ENCODE measurements at places on chromosomes 6 and 20.

DNA sequence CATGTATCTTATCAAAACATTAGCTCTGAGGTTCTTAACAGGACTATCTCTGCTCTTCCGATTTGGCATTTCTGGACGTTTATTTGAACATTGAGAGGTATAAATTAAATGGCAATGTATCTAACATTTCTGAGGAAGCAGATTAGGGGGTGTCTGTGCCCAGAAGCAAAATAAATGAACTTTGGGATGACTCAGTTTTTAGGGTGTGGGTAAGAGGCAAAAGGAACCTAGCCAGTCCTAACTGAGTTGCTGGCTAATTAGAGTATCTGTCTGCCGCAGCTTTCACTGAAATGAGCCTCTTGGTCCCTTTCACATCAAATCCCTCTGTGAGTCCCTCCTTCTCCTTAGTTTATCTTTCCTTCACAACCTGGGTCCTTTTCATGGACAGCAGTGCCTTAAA lies 1.1 kb downstream of the RNF144B start:
- peak; percentile 15 for DNase-seq

DNA sequence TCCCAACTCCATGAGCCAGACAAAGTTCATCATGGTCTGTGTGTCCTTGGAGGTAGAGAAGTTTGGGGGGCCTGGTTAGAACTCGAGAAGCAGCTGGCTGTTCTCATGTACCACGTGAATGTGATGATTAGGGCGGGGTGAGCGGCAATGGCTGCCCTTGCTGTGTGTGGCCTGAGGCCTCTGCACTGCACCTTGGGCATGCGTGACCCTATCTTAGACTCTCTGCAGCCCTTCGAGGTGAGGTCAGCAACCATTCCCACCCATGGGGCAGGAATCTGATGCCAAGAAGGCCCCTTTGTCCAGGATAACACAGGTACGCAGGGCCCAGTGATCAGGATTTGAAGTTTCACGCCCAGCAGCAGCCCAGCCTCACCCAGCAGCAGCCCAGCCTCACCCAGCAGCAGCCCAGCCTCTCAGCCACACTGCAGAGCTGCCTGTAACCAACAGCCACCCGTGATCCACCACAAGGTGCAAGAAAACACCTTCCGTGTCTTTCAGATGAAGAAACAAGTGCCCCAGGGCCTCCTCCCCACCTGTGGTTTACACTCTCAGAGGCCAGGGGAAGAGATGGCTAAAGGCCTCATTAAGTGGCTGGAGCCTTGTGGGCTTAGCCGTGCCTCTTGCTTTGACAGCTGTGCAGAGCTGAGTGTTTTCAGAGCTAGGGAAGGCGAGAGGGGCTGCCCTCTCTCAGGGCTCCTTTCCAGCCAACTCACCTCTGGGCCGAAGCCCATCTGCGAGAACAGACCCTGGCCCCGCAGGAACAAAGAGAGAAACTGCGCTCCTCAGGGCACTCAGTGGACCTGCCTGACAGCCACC lies 195.2 kb upstream of the CDH4 start:
- no peak for DNase-seq

- DNase-seq, result no peak
These were observed 594.0 kb upstream of the JAG1 start for GRCh38 chr20:11267762-11268335.

DNA sequence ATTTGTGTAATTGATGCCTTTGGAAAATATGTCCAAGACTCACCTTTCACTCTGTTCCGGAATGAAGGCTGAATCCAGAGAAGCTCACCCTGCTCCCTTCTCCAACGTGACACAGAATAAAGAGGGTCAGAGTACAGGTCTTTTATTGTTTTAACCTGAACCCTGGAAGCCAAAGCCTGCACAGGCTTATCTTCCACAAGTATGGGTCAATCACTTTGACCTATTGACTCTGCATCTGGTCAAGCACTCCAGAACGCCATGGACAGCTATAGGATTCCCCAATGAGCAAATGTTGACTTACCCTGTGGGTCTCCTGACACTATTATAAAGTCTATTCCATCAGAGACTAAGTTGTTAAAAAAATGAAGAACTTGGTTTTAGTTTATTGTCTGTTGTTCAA lies 158.4 kb upstream of the MYLIP start:
- DNase-seq, result peak; percentile 69

GRCh38 chr6:8059129-8059528 lies 5.1 kb downstream of the BLOC1S5 start:
- DNase-seq, result no peak

DNA sequence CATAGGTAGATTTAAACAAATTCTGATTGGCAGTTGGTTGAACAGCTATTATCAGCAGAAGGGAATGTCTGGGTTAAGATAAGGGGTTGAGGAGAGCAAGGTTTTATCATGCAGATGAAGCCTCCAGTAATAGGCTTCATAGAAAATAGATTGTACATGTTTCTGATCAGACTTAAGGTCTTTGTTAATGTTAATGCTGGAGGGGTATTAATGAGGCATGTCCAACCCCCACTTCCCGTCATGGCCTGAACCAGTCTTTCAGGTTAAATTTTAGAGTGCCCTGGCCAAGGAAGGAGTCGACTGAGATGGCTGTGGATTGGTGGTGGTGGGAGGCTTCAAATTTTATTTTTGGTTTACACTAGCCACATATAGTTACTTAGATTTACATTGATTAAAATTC lies 3.4 kb downstream of the CLPSL1 start:
- DNase-seq, result no peak

DNA sequence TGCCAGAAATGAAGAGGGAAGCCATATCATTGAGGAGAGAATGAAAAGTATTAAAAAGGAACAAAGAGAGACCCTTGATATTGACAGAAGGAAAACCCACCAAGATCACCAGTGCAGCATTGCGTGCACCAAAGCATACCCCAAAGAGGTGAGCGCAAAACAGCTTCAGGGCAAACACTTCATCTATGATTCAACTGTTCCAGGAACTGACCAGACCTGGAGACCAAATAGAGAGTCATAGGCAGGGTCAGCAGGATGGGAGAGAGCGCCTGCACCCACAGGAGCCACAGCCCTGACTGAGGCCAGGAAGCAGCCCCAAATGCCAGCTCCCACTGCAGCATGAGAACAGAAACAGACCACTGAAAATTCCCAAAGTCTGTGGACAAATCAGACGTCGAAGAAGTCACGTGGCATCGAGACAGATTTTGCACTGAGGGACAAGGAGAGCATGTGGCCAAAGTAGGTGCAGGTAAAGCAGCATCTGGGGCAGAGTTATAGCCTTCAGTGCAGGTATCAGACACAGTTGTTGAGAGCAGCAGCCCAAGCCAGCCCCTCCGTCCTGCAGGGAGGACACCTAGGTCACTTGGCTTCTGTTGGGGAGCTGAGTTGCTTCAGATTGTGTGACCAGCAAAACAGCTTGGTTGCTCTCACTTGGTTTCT lies 29.3 kb downstream of the CHRNA4 start:
- DNase-seq, result no peak

GRCh38 chr6:142756215-142756630 lies 188.8 kb downstream of the HIVEP2 start:
- no peak for DNase-seq

DNA sequence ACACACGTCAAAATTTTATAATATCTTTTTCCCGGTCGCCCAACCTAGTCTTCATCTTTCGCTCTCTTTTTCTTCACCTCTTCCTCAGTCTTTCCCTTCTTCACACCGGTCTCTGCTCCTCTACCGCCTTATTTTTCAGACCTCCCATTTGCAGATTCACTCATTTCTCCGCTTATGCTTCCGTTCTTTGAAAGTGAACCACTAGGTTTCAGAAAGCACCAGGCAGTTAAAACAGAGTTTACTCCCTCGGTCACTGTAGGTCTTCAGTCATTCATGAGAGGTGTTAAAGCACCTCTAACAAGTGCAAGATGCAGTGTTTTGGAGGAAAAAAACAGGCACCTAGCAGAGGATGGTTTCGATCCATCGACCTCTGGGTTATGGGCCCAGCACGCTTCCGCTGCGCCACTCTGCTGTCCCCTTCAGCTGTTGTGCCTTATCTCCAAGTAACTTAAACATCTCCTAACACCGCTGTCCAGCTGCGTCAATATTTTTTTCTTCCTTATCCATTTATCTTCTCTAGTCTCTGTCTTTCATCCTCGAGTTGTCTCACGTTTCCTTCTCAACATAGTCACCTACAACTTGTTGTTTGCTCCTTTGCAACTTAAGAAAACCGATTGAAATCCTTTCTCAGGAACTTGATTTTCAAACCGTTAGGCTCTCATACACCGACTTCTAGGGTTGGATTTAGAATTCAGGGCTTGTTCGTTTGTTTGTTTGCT lies 119.7 kb upstream of the ZNF184 start:
- DNase-seq, result peak; percentile 12

DNA sequence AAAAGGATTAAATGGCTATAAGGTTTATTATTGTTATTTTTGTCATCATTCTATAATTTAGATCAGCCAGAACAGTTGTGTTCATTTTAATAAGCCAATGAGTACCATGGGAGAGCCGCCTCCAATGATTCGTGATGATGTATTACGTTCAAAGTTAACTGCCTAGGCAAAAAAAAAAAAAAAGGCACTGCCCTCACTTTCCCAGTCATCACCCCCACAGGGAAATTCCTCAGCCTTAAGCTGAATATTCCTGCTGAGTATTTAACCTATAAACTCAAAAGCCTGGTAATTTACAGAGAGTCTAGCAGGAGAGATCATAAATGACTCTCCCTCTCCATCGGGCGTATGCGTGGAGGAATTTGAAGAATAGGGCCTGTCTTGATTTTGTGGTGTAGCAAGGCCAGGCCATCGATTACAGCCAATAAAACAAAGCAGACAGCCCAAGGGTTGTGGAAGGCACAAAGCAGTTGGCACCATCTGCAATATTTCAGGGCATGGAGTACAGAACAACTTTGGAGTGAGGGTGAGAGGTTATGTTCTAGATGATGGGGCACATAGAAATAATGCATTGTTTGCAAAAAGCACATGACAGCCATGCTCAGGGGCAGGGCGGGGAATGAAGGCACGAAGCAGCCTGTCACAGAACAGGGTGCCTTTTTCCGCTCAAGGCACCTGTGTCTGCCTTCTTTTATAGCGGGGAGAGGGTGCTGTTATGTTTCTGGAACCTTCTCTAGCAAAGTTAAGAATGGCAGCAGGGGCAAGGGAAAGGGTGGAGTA lies 138.2 kb upstream of the DTNBP1 start:
- DNase-seq, result no peak

DNA sequence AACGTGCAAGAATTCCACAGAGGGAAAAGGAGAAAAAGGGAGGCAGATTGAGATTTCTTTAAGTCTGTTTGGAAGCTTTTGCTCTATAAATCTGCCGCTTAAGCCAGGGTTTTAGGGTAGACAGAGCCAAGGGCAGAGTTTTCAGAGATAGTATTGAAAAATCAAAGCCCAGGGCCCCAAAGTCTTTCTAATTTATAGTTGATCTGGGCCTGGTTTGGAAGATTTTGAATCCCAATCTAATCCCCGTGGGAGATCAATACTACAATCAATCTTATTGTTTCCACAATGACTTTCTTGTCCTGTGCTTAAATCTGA lies 3.3 kb downstream of the BMP2 start:
- no peak for DNase-seq

GRCh38 chr6:452301-453067 lies 60.9 kb downstream of the IRF4 start:
- no peak for DNase-seq
